Bronchial smooth muscle cell (primary cell): ENCODE measurements at places on chromosomes 3 and 15. TPM values are rescaled to one million over a fixed set of nuclear protein-coding genes. Genes with fewer than 3 reads are reported as not detected.

OIP5 gene
- total RNA-seq: 0.17 and 1.3 TPM in 2 replicates

CTXN2 gene
- total RNA-seq: not detected in 2 replicates

KLF15 gene
- 0.47 and 0.69 TPM in 2 replicates for total RNA-seq

SI gene
- not detected in 2 replicates for total RNA-seq

ITPKA gene
- total RNA-seq: 5.2 TPM in 2 replicates

MYRIP gene
- 0.09 and 0.16 TPM in 2 replicates for total RNA-seq

CYP1A2 gene
- not detected in 2 replicates for total RNA-seq

RETNLB gene
- not detected in 2 replicates for total RNA-seq

LOXL1 gene
- total RNA-seq: 93.8 and 201 TPM in 2 replicates

INTS14 gene
- 22.7 and 22.8 TPM in 2 replicates for total RNA-seq

CD200R1 gene
- total RNA-seq: 0.09 and 0.16 TPM in 2 replicates

CDC25A gene
- 0.94 and 1.1 TPM in 2 replicates for total RNA-seq

GOLGA6L7 gene
- not detected in 2 replicates for total RNA-seq

RASGRP1 gene
- total RNA-seq: not detected in 2 replicates

CLRN1 gene
- not detected in 2 replicates for total RNA-seq

ISG20 gene
- 3.1 and 4.9 TPM in 2 replicates for total RNA-seq

NTRK3 gene
- not detected in 2 replicates for total RNA-seq

ZPLD1 gene
- under 0.01 TPM in 2 replicates for total RNA-seq

HIGD2B gene
- total RNA-seq: under 0.01 TPM in 1 of 2 replicates, not detected in the other

SIN3A gene
- 23.2 and 31.9 TPM in 2 replicates for total RNA-seq

IGF1R gene
- 24.0 and 43.8 TPM in 2 replicates for total RNA-seq

ANKUB1 gene
- not detected in 2 replicates for total RNA-seq

CPB1 gene
- total RNA-seq: 0.17 TPM in 1 of 2 replicates, not detected in the other

C3orf22 gene
- total RNA-seq: not detected in 2 replicates

EPHA6 gene
- 0.26 TPM in 1 of 2 replicates, not detected in the other for total RNA-seq

TGM5 gene
- not detected in 2 replicates for total RNA-seq

GOLGB1 gene
- 40.4 and 67.1 TPM in 2 replicates for total RNA-seq

FEZF2 gene
- total RNA-seq: not detected in 2 replicates

KY gene
- 0.69 and 2.2 TPM in 2 replicates for total RNA-seq

CAMK2N2 gene
- total RNA-seq: 0.16 TPM in 1 of 2 replicates, not detected in the other
